CD4-positive, alpha-beta T cell treated with Interleukin-1 beta for 1 hour (primary cell): ENCODE measurements at places on chromosomes 5 and 9.

DNA sequence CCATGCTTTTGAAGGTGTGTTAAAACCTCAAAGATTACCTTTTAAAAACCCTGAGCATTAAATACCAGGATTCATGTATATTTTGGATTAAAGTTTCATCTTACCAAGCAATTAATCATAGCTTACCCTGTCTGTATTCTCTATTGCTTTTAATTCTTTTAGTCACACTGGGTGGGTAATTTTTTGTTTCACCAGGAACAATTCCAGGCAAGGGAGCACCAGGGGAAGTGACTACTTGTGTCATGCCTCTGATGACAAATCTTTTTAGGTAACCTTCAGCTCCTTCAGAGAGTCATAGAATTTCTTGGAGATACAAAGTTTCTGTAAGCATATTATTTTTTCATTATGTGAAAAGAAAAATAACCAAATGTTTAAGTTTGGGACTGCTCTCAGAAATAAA lies 33.4 kb upstream of the ANXA1 start:
- DNase-seq = no peak

- DNase-seq = no peak
Measured at GRCh38 chr9:112719241-112719691, 1.3 kb upstream of the INIP start.

- DNase-seq = no peak
Measured at GRCh38 chr5:173323106-173323798, 5.0 kb downstream of the STC2 start.

DNA sequence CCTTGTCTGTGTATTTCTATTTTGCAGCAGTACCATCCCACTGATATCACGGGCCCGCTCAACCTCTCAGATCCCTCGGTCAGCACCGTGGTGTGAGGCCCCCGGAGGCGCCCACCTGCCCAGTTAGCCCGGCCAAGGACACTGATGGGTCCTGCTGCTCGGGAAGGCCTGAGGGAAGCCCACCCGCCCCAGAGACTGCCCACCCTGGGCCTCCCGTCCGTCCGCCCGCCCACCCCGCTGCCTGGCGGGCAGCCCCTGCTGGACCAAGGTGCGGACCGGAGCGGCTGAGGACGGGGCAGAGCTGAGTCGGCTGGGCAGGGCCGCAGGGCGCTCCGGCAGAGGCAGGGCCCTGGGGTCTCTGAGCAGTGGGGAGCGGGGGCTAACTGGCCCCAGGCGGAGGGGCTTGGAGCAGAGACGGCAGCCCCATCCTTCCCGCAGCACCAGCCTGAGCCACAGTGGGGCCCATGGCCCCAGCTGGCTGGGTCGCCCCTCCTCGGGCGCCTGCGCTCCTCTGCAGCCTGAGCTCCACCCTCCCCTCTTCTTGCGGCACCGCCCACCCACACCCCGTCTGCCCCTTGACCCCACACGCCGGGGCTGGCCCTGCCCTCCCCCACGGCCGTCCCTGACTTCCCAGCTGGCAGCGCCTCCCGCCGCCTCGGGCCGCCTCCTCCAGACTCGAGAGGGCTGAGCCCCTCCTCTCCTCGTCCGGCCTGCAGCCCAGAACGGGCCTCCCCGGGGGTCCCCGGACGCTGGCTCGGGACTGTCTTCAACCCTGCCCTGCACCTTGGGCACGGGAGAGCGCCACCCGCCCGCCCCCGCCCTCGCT lies 1.9 kb downstream of the LRRC26 start:
- no peak for DNase-seq

GRCh38 chr9:1238407-1238806 lies 188.2 kb downstream of the DMRT2 start:
- DNase-seq = no peak

DNA sequence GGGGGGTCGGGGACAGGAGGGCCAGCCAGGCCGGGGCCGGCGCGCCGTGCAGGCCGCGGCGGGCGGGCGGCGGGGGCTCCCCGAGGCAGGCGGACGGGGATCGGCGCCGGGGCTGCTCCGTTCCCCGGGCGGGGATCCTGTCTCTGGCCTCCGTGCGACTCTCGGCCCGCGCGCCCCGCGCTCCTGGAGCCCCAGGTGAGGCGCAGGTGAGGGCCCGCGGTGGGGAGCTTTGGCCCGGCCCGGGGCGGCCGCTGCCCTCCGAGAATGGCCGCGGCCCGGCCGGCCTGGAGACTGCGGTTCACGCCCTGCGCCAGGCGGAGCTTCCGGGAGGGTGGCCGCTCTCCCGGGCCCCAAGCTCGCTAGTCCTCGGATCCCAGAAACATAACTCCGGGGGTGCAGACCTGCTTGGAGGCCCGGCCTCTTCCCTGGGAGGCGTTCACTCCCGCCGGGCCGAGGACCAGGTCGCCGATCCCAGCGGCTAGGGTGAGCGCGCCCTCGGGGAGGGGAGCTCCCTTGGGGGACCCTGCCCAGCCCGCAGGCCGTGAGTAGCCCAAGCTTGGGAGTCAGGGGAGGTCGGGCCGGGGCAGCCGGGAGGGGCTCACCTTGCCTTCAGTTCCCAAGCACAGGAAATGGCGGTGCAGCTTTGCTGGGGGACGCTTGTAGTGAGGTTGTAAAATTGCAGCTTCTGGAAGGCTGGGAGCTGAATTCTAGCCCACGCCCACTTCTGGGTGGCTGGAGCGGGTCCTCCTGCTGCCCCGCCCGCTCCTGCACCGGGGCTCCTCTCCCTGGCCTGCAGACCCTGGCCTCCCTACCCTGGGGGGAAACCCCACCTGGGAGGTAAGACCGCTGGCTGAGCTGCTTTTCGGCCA lies 723 bp downstream of the PPP1R26 start:
- no peak for DNase-seq

- DNase-seq = no peak
Measured at GRCh38 chr5:36153298-36153677, 1.4 kb downstream of the SKP2 start.

- no peak for DNase-seq
Measured at GRCh38 chr5:116951219-116951618, 376.6 kb upstream of the SEMA6A start.

- no peak for DNase-seq
Measured at GRCh38 chr9:95993337-95993736, 117.8 kb downstream of the ERCC6L2 start.

DNA sequence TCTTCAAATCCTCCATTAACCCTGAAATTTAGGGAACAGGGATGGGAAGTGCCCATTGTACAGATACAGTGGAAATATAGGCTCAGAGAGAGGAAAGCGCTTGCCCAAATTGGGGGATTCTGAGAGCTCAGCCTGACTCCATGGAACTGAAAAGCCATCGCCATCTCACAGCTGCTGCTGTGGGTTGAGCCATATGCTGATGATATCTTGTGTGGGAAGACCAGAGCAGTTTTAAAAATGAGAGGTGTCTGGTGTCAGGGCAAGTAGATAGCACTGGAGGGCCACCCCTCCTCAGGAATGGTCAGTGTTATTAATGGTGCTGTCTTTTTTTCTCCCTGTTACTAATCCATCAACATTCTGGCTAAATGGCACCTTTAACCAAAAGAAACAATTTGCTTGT lies 50.9 kb upstream of the C5orf58 start:
- no peak for DNase-seq

DNA sequence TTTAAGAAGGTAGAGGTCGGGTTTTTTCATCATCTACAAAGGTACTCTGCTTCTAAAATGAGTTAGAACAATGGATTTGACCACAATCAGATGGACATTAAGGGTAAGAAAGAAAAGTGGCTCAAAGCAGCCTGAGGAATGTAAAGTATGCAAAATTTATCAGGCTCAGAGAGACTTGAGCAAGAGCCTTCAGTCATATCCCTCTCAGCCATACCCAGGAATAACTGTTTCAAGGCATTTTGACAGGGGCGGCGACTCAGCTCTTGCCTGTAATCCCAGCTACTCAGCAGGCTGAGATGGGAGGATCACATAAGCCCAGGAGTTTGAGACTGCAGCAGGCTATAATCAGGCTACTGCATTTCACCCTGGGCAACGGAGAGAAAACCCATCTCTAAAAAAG lies 38.8 kb upstream of the ANXA2R start:
- DNase-seq = no peak

DNA sequence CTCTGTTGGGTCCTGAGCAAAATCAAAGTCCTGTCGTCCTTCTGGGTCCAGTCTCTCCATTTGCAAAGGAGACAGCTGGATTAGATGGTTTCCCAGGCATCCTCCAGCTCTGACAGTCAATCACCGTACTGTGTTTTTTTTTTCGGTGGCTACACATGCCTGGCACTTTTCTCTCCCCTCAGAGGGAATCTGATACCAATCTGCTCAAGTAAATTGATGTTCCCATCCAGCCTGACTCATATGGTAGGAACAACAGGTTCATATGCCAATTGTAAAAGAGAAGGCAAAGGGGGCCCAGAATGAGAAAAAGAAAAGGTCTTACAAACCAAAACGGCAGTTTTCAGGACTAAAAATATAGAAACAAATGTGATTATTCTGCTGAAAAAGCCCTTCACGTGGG lies 1.2 kb downstream of the FBXO10 start:
- DNase-seq = no peak

DNA sequence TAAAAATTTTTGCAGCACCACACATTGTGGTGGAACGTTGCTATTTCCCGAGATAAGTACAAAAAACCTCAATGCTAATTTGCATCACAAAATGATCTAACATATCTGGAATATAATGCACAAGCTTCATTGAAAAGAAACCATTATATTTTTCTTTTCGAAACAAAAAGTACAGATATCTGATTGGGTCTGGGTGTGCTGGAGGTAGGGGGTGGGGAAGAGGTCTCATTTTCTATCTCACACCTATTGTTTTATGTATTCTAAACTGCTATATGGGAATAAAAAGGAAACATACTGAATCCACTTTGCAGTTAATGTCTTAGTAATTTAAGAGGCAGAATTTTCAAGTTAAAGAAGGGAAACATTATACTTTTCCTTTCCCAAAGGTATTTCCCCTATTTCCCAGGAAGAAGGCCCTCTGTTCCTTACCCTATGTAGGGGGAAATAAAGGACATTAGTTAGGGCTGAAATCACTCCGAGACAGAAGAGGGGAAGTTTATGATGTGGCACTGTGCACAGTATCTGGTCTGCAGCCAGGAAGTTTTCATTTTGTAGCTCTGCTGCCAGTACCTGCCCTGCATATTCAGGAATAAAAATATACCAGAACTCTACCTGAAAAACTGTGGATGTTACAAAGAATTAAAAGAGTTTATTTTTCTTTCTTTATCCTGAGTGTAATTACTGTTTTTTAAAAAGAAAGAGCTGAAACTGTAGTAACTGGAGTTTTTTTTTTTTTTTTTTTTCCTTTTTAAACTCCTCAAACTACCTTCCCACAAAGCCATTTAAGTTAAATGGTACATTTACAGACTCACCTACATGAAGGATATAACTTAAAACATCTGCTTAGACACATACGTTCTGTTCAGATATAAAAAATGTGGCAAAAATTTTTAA lies 7.4 kb downstream of the MEF2C start:
- DNase-seq = no peak

GRCh38 chr5:169805937-169806700 lies 169.0 kb downstream of the DOCK2 start:
- no peak for DNase-seq

DNA sequence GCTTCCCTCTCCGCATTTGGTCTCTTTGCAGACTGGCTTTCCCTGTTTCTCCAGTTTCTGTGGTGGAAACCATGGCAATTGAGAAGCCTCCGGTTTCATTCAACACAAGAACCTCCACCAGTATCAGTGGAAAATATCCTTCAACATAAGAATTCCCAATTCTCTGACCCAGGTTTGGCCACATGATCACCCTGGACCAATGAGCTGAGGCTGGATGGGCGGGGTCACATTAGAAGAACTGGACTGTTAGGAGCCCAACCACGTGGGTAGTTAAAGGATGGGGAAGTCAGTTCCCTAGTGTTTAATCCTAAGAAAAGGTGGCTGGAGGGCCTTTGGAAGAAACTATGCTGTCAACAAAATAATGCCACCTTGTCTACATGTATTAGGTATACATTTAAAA lies 336.3 kb downstream of the DMRT2 start:
- no peak for DNase-seq
